ENCODE measurements at places on chromosomes 1 and 21. TPM values are rescaled to one million over a fixed set of nuclear protein-coding genes. Genes with fewer than 3 reads are reported as not detected.

- DNase-seq: no peak
Observed at GRCh38 chr21:40014394-40014793, 147.2 kb downstream of the PCP4 start.

- no peak for DNase-seq
Observed at GRCh38 chr1:31881688-31882000, 56.5 kb downstream of the PTP4A2 start.

MAN1A2 gene
- 30.9 TPM for total RNA-seq

PDC gene
- not detected for total RNA-seq

ZNF697 gene
- 6.6 TPM for total RNA-seq
